Pancreas (tissue), 10 donors: ENCODE measurements at places on chromosomes 1 and 21. TPM values are rescaled to one million over a fixed set of nuclear protein-coding genes. Genes with fewer than 3 reads are reported as not detected.

GRCh38 chr1:6460301-6461050 lies 5.5 kb downstream of the TNFRSF25 start:
- DNase-seq = no peak

- no peak for DNase-seq
These were observed 96.7 kb upstream of the CXADR start for GRCh38 chr21:17416139-17416538.

DNA sequence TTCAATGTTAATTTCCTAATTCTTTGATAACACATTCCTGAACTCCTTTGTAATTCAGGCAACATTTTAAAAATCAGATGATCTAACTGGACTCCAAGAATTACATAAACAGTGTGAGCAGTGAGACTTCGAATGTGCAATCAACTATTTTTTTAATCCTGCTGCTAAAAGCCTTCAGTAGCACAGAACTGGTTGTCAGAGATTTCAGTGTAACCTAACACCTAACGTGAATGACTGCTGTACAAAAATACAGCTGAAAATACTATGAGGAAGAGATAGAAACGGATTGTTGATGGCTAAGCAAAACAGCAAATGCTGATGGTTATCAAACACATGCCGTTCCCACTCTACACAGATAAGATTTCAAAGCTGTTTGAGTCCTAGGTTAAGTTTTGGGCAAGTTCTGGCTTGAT lies 46.1 kb downstream of the APP start:
- DNase-seq = no peak

Gene AP4B1
- 8.2 TPM for total RNA-seq

Gene KIAA0040
- 34.2 TPM for total RNA-seq

Gene VANGL2
- total RNA-seq = 2.5 TPM
